ENCODE measurements at places on chromosomes 2 and 18. TPM values are rescaled to one million over a fixed set of nuclear protein-coding genes. Genes with fewer than 3 reads are reported as not detected.

Gene GPR39
- not detected for total RNA-seq

Gene PROKR1
- not detected for total RNA-seq

Gene ARHGEF4
- 0.43 TPM for total RNA-seq

Gene CROCC2
- 0.77 TPM for total RNA-seq

Gene INHA
- 0.46 TPM for total RNA-seq

Gene STEAP3
- 0.68 TPM for total RNA-seq

Gene G6PC2
- not detected for total RNA-seq

Gene WNT10A
- total RNA-seq = 1.6 TPM

Gene EFEMP1
- 21.8 TPM for total RNA-seq

Gene SELENOI
- 22.2 TPM for total RNA-seq

Gene GRB14
- 0.28 TPM for total RNA-seq

Gene NT5DC4
- total RNA-seq = 3.8 TPM

Gene SNORC
- total RNA-seq = 2.9 TPM

Gene MC4R
- total RNA-seq = not detected

Gene ELOA2
- not detected for total RNA-seq

All from spleen (tissue), 13 donors.